Urinary bladder (tissue), 4 donors: ENCODE measurements at places on chromosomes 13 and 19.

DNA sequence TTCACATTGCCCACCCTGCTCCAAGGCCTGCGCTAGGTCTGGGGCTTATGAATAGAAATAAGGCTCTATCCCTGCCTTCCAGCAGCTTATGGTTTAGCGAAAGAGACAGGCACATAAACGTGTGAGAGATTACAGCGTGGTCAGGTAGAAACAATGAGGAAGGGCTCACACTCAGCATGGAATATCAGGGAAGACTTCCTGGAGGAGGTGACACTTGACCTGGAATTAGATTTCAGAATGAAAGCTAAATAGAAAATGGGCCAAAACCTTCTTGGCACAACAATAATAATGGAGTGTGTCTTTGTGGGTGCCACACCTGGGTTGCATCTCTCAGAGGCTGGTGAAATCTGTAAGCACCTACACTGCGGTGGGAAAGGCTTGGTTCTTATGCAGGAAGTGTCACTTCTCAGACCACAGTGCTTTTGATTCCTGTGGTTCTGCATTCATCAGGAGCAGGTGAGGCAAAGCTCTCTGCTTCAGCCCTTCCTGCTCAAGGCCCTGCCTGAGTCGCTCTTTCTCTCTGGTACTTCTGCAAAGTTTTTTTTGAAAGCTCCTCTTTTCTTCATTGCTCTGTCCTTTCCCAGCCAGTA is 430.3 kb downstream of the ZNF536 start:
- DNase-seq, result no peak

GRCh38 chr19:39397360-39398296 is 6.5 kb downstream of the MED29 start:
- no peak for DNase-seq

DNA sequence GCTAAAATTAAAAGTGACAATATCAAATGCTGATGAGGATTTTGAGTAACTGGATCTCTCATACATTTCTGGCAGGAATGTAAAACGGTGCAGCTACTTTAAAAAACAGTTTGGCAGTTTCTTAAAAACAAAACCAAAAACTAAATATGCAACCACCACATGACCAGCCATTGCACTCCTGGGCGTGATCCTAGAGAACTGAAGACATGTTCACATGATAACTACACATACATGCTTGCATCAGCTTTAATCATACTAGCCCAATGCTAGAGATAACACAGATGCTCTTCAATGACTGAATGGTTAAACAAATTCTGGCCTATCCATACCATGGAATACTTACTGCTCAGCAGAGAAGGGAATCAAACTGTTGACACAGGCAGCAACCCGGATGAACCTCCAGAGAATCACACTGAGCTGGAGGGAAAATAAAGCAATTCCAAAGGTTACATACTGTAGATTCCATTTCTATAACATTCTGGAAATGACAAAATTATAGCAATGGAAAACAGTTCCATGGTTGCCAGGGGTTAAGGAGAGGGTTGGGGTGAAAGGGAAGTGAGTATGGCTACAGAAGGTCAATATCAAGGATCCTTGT is 25.5 kb upstream of the NAXD start:
- no peak for DNase-seq

DNA sequence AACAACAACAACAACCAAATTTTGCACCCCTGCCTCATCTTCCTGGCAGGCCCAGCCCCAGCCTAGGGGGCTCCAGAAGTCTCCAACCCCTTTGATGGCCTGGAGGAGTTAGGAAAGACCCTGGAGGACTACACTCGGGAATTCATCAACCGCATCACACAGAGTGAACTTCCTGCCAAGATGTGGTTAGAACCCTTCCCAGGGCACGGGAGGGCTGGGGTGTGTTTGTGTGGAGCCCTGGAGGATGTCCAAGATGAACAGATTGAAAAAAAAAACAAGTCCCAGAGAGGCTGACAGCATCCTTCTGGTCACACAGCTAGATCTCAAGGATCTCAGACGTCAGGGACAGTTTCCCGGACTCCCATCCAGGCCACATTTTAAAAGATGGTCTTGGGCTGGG is 13.3 kb downstream of the APOC1 start:
- no peak for DNase-seq

- no peak for DNase-seq
These were observed 15.7 kb downstream of the ZNF627 start for GRCh38 chr19:11612816-11613511.

- DNase-seq, result no peak
These were observed 11.8 kb downstream of the SLC25A30 start for GRCh38 chr13:45406421-45406820.

DNA sequence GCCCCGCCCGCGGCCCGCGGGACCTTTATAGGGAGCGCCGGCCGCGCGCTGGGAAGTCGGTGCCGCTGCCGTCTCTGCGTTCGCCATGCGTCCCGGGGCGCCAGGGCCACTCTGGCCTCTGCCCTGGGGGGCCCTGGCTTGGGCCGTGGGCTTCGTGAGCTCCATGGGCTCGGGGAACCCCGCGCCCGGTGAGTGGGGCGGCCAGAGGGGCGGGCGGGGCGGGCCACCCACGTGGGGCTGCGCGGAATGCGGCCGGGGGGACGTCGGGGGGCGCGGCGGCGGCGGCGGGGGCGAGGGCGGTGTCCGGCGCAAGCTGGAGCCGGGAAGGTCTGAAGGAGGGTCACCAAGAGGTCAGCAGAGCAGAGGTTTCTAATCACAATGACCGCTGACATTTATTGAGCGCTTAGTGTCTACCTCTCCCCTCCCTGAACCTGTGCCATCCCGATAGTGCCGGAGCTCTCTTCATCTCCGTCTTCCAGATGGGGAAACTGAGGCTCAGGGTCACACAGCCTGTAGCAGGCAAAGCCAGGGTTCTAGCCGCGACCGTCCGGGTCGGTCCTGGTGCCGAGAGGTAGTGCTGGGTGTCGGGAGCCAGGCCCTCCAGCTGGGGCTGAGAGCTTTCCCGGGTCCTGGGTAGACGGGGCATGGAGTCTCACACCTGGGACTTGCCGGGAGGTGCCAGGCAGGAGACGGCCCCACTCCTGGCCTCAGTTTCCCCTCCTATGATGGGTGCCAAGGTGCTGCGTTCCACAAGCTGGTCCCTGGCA is at the start of gene FSTL3:
TSS of gene FSTL3 (plus strand) at position 54 of the 767 bp plus-strand sequence. CDS start at position 86, 32 bp downstream.
- DNase-seq, result no peak

DNA sequence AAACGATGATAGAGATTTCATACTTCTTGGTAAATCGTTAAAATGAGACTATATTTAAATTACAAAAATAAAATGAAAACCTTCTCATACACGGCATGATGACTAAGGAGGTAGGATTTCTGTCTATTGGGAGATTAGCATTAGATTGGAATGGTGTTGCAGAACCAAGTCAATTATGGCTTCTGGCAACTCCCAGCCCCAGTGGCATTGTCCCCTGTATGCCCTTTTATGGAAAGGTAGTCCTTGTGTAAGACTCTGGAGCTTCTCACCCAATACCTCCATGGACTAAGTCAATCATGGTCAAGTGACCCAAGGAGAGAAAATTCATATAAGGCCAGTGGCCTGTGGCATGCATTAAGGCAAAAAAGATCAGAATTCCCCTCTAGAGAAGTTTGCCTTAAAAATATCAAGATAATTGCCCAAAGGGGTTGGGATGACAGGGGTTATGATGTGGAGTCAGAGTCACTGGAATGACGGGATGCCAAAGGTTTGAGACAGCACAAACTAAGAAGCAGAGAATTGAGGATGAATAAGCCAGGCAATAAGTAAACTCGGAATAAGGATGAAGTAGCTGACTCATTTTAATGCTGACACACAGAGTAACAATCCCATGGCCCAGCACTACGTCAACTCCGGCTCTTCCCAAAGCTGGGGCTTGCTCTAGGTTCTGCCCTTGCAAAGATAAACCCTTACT is 57.8 kb upstream of the POSTN start:
- DNase-seq, result no peak
